Activated T-cell treated with anti-CD3 and anti-CD28 coated beads, Interleukin-2, amount 50 U/mL, for 72 hours (primary cell): ENCODE measurements at places on chromosomes 7 and 10.

DNA sequence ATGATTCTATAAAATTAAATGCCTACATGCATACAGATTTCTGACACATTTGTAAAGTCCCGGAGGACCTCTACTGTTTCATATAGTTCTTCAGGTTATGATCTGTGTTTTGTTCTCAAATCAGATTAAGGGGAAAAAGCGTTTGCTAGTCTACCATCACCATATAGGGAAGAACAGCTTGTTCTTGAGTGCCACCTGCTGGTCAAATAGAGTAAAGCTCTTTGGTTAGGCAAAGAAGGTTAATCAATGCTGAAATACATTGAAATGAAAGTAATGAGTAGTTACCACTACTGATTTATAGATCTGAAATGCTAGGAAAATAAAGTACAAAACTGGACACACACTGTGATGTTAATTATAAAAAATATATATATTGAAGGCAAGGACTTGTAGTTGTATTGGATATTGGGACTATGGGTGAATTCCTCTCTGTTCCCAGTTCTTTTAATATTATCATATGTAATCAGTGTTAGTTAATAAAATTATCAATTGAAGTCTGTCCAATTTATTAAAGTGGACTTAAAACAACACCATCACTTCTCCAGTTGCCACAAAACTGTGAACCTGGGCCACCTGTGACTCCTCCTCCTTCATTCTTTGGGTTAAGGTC lies 72.6 kb upstream of the PDLIM1 start:
- H3K27ac ChIP-seq: no peak overlapping the region
- H3K4me3 ChIP-seq: no peak overlapping the region
- peaks cover 14% of the 10 kb centered on the region for H3K27me3 ChIP-seq
- no peaks in the 10 kb centered on the region for H3K4me1 ChIP-seq

DNA sequence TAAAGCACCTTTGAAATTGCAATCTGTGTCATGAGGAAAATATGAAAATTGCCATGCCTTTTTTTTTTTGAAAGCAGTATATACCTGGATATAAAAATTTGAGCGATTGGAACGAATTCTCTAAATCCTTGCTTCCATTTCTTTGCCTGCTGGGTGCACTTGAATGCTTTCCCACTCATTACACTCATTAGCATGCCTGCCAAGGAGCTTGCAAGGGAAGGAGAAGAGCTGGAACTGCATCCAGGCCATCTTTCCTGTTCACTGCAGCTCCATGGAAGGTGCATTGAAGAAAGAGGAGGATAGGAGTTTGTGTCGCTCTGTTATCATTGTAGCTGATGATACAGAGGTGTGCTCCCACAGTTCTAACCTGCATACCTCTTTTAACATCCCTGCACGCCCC lies 102.4 kb upstream of the GJD4 start:
- no peak for DNase-seq
- peaks cover 3% of the 10 kb centered on the region for H3K36me3 ChIP-seq
- peaks cover 16% of the 10 kb centered on the region for H3K4me1 ChIP-seq
- no peaks in the 10 kb centered on the region for H3K27me3 ChIP-seq

DNA sequence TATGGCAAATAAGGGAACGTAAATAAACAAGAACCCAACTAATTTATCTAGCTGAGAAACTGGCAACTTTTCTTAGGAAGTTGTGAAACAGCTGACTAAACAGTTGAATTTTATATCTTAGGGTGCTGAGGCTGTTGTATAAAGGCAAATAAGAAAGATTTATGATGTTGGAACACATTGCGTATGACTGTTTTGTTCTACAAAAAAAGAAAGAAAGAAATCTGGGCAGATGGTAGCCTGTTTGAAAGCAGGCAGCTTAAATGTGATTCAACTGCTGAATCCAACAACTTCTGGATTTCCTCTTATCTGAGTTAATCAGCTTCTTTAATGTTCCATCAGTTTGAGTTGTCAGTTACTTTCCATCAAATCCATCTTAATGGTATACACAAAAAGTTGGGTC lies 214.5 kb downstream of the SNX13 start:
- H3K36me3 ChIP-seq: no peaks in the 10 kb centered on the region
- H3K27ac ChIP-seq: no peak overlapping the region
- DNase-seq: no peak
- H3K4me1 ChIP-seq: no peaks in the 10 kb centered on the region
- H3K4me3 ChIP-seq: no peak overlapping the region

DNA sequence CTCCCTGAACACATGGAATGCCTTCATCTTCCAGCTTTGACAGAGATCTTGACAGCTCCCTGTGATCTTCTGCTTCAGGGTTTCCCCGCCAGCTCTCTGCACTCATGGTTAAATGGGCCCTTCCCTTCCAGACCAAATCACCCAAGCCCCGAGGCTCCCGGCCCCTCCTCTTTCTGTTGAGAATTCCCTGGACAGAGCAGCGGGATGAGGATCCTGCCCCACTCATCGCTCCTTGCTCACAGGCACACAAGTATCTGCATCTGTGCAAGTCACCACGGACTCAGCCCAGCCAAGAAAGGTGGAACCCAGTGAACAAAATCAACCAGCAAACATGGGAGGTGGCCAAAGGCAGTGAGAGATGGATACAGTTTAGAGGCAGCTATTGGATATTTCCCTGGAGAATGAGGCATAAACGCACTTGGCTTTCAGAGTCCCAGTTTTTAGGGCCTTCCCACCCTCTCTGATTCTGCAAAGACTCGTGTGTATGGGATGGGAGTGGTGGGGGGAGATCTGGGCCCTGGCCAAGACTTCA lies 37.7 kb upstream of the CXCL12 start:
- H3K27ac ChIP-seq: no peak overlapping the region
- DNase-seq: no peak
- H3K36me3 ChIP-seq: no peaks in the 10 kb centered on the region
- H3K27me3 ChIP-seq: no peaks in the 10 kb centered on the region

DNA sequence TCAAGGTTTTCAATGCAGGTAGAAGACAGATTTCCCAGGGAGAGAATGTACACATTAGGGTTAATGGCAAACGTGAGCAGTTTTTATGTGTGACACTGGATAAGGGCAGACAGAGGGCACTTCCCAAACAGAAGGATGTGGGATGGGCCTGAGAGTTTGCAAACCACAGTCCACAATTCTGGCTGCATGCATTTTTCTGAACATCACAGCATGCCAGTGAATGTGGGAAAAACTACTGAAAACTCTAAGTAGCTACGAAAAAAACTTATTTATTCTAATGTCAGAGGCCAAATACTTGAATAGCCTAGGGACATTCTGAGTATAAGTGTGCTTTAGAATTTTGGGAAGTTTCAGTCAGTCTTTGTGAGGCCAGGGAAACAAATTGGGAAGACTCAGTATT lies 145.9 kb downstream of the NRCAM start:
- no peak for DNase-seq
- H3K4me1 ChIP-seq: peaks cover 42% of the 10 kb centered on the region
- no peaks in the 10 kb centered on the region for H3K36me3 ChIP-seq

- DNase-seq: no peak
- no peaks in the 10 kb centered on the region for H3K27me3 ChIP-seq
- no peak overlapping the region for H3K4me3 ChIP-seq
- no peak overlapping the region for H3K27ac ChIP-seq
- H3K36me3 ChIP-seq: no peaks in the 10 kb centered on the region
- H3K4me1 ChIP-seq: no peaks in the 10 kb centered on the region
Observed at GRCh38 chr10:76411729-76412435, 980.5 kb downstream of the LRMDA start.

- peaks cover 17% of the 10 kb centered on the region for H3K4me1 ChIP-seq
- DNase-seq: no peak
- no peaks in the 10 kb centered on the region for H3K36me3 ChIP-seq
- H3K27ac ChIP-seq: no peak overlapping the region
Observed at GRCh38 chr10:96973809-96974747, 142.0 kb downstream of the LCOR start.

DNA sequence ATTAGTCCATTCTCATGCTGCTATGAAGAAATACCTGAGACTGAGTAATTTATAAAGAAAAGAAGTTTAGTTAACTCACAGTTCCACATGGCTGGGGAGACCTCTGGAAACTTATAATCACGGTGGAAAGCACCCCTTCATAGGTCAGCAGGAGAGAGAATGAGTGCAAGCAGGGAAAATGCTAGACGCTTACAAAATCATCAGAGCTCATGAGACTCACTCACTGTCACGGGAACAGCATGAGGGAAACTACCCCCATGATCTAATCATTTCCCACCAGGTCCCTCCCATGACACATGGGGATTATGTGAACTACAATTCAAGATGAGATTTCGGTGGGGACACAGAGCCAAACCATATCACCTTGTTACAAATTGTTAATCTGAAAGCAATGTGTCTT lies 15.8 kb downstream of the TAS2R39 start:
- no peak for DNase-seq
- H3K4me1 ChIP-seq: no peaks in the 10 kb centered on the region
- no peaks in the 10 kb centered on the region for H3K27me3 ChIP-seq
- no peak overlapping the region for H3K4me3 ChIP-seq

GRCh38 chr10:114042895-114043531 lies 653 bp upstream of the ADRB1 start:
- H3K4me3 ChIP-seq: peak overlapping the region; percentile 76
- peak; percentile 4 for DNase-seq
- peaks cover 83% of the 10 kb centered on the region for H3K27me3 ChIP-seq
- no peak overlapping the region for H3K27ac ChIP-seq
- H3K4me1 ChIP-seq: peaks cover 19% of the 10 kb centered on the region
